ENCODE measurements at places on chromosomes 12 and 14. TPM values are rescaled to one million over a fixed set of nuclear protein-coding genes. Genes with fewer than 3 reads are reported as not detected.

The VWF gene
- total RNA-seq, result 0.02 TPM

The SYNE3 gene
- 51.8 TPM for total RNA-seq

The LRRC10 gene
- not detected for total RNA-seq

The ZNF268 gene
- total RNA-seq, result 17.2 TPM

The TPCN1 gene
- 38.4 TPM for total RNA-seq

The ANO2 gene
- total RNA-seq, result not detected

The SLC6A12 gene
- total RNA-seq, result not detected

The SCARB1 gene
- total RNA-seq, result 7.9 TPM

The KLRD1 gene
- total RNA-seq, result 0.70 TPM

The LRTM2 gene
- not detected for total RNA-seq

The FGF23 gene
- not detected for total RNA-seq

The LMNTD1 gene
- total RNA-seq, result not detected

The FBXW8 gene
- 6.3 TPM for total RNA-seq

The LIN7A gene
- total RNA-seq, result 0.18 TPM

The C12orf60 gene
- total RNA-seq, result 1.5 TPM

The KRT83 gene
- total RNA-seq, result not detected

The VPS33A gene
- total RNA-seq, result 30.0 TPM

The PROX2 gene
- total RNA-seq, result not detected

The IFI27 gene
- total RNA-seq, result 13.6 TPM

The TMPRSS12 gene
- total RNA-seq, result not detected

The WNT1 gene
- not detected for total RNA-seq

The CHFR gene
- 79.7 TPM for total RNA-seq

The GLT1D1 gene
- total RNA-seq, result 1.0 TPM

The EFS gene
- total RNA-seq, result not detected

The NAV3 gene
- not detected for total RNA-seq

The STAC3 gene
- 9.1 TPM for total RNA-seq

The FIGNL2 gene
- 0.25 TPM for total RNA-seq

The IRAK3 gene
- total RNA-seq, result 0.93 TPM

The C14orf132 gene
- total RNA-seq, result 0.41 TPM

The FAM186B gene
- not detected for total RNA-seq

The TUBA1A gene
- 92.8 TPM for total RNA-seq

All from T-helper 2 cell treated with Interferon-gamma antibody and Interleukin-4, amounts not matched to agents 100 ng/mL and 5 ng/mL, for 36 hours (primary cell).